Activated CD4-positive, alpha-beta T cell treated with anti-CD3 and anti-CD28 coated beads for 36 hours (primary cell): ENCODE measurements at places on chromosomes 3 and 15. TPM values are rescaled to one million over a fixed set of nuclear protein-coding genes. Genes with fewer than 3 reads are reported as not detected.

DNA sequence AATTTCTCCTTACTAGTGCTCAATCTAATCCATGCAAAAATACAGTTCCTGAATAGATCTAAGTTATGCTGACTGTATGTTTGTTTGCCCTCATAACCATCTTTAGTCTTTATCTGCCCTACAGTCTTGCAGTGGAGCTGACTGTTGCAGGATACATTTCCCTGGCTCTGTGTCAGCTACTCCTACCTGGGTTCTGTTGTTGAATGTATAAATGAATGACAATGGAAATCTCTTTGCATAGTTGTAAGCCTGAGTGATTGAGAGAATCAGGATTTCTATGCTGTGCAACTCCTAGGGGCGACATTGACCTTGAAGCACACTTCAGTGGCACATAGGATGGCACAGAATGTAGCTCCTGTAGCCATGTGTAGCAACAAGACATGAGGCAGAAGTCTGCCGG lies 16.0 kb upstream of the ZBBX start:
- no peak for DNase-seq

DNA sequence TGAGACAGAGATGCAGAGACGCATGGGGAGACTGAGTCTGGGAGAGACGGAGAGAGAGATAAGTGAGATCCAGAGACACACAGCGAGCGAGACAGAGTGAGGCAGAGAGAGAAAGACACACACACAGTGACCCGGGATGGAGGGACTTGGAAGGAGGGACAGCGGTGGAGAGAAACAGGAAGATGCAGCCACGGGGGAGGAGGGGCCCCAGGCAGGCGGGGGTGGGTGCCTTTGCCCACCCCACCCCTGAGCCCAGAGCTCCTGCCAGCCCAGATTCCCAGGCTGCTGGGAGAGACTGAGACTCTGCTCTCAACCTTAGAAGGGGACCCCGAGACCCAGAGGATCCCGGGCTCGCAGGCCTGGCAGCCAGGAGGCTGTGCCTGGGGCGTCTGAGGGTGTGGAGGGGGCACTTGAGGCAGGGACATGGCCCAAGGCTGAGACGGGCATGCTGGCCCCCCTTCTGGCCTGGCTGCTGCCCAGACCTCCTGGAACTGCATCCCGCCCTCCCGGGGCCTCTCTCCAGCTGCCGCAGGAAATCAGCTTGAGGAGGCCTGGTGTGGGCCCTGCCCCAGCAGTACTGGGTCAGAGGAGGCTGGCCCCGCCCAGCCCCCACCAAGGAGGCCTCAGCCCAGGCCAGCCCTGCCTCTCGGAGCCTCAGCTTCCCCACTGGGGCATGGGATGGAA lies 18.1 kb downstream of the H1-8 start:
- DNase-seq: no peak

GRCh38 chr3:129311054-129311902 lies 32.6 kb downstream of the HMCES start:
- DNase-seq: no peak

- no peak for DNase-seq
Observed at GRCh38 chr3:10528046-10528445, 22.7 kb upstream of the ATP2B2 start.

DNA sequence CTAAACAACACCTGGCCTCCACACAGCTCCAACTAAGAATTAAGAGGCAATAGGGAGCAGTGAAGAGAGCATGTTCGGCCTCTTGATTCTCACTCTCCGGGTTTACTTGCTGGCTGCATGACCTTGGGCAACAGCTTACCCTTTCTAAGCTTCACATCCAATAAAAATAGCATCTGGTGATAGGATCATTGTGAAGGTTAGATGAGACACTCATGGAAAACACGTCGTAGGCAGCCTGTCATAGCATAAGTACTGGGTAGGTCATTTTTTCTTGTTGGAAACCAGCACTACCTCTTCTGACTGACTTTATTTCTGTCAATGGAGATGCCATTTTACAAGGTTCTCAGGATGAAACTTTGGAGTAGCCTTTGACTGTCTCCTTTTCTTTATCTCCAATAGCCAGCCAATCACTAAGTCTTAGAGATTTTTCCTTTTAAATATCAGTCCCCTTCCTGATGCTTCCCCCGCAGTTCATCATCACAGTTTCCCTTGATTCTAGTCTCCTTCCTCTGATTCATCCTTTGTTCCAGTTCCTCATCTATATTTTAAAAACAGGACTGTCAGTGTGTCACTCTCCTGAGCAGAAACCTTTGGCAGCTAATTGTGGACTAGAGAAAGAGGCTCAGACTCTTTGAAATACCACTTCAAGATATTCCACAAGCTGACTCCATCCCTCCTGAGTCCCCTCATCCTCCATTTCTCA lies 271.5 kb downstream of the SLC9A9 start:
- DNase-seq: no peak

GRCh38 chr3:136862617-136863322 lies 762 bp downstream of the NCK1 start:
- DNase-seq: peak; percentile 63

- no peak for DNase-seq
Observed at GRCh38 chr15:28921336-28921735, 35.6 kb downstream of the APBA2 start.

DNA sequence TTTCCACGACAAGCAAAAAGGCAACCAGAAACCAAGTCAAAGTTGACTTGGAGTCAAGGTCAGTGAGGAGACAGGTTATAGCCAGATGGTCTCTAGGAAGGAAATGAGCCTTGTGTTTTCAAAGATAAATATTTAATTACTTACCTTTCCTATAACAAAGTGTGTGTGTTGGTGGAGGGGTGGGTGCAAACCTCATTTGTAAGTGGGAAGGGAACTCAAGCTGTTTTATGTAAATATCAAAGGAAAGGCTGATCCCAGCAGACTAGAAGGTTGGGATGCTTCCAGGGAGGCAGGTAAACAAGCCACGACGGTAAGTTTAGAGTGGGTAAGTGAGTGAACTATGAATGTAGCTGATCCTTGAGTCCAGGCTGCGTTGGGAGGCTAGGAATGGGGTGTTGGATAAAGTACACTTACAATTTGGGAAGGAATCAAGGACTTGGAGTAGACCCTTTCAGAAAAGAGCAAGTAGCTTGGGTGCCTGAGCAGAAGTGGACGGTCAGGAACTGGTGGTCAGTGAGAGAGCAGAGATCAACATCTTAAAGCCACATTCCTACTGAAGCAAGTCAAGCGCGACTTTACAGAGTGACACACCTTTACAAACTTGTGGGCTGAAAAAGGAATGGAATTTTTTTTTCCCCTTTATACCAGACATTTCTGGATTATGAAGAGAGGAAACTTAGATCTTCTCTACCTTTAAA lies 82.0 kb upstream of the TBL1XR1 start:
- no peak for DNase-seq

The KLHDC8B gene
- 1.2 TPM for total RNA-seq

The FANCD2 gene
- total RNA-seq: 86.4 TPM

- no peak for DNase-seq
Observed at GRCh38 chr3:185470323-185470722, 28.5 kb downstream of the TMEM41A start.

GRCh38 chr3:39189959-39190269 lies 2.5 kb downstream of the XIRP1 start:
- DNase-seq: peak; percentile 72

GRCh38 chr3:48426401-48426909 lies 3.4 kb downstream of the PLXNB1 start:
- no peak for DNase-seq

DNA sequence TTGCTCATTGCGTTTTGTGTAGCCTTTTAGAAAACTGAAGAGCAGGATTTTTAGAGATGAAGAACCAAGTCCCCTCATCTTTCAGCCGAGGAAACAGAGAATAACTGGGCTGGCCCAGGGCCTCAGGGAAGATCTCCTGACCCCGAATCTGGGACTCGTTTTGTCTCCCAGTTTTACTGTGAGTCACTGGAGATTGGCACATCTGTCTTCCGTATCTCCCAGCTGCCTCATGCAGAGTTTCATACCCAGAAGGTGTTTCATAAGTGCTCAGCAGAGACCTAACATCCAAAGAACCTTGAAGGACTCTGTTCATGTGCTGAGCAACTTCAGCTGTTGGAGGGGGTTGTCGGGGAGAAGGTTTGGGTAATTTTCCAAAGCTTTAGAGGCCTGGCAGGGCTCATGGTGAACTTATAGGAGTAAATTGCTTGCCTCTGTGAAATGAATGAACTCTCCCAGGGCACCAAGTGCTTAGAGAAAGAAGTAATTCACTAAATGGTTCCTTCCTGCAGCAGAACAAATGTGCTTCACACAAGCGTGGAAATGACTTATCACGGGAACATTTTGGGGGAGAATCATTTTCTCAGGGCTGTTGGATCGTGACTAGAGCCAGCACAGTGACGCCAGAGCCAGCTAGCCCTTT lies 121.4 kb downstream of the FAM43A start:
- no peak for DNase-seq

DNA sequence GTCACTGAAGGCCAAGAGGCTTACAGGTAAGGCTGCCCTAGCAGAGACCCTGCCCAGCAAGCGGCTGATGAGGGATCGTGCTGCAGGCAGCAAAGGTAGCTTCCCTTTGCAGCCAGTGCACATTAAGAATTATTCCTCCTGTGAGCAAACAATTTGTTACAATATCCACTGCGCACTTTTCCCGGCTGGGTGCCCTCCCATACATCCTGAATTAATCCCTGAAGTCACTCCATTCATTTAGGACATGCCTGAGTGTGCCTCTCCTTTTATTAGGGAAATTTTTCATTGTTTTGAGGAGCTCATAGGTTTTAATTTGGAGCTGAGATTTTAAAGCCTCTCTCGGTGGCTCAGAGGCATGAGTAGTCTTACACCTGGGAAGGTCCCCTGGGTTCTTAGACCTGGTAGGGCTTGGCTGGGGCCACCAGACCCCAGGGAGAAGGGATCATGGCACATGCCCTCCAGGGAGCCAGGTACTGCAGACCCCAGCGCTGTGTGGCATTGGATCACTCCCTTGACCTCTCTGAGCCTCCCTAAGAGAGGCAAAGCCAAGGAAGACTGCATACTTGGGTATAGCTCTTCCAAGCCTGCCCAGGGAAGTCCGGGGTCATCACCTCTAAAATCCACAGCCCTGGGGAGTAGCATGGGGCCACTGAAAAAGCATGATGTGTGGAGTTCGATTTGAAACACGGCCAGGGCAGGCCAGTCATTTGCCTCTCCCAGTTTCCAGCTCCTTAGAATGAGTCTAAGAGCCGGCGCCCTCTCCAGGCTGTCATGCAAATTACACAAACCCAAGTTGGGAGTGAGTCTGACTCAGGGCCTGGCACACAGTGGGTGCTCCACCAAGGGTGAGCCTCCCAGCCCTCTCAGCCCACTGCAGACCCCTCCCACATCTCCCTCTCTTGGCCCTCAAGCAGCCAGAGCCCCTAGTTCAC lies 151.9 kb upstream of the LINGO1 start:
- peak; percentile 66 for DNase-seq

The CFAP20DC gene
- 2.7 TPM for total RNA-seq

GRCh38 chr3:198071602-198072287 lies 111.7 kb downstream of the LMLN start:
- peak; percentile 77 for DNase-seq

GRCh38 chr3:11290743-11291680 lies 18.8 kb downstream of the ATG7 start:
- peak; percentile 35 for DNase-seq

DNA sequence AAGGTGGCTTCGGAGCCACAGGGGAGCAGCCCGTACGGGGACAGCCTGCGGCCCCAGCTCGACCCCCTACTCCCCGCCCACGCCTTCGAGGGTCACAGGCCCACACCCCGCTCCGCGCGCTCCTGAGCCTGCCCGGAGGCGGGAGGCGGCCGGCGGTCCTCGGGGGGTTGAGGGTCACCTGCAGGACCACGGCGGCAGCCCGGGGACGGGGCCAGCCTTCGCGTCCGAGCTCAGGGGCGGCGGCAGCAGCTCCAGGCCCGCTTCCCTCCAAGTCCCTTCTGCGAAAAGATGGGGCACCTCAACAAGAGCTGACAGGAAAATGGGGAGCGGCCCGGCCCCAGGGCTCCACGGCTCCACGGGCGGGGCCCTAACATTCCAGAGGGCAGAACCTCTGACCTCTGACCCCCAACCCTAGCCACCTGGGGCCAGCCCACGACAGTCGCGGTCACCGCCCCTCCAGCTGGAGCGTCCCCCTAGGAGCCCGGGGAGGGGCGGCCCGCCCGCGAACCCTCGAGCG lies 428 bp downstream of the LYSMD4 start:
- DNase-seq: peak; percentile 47

The TM4SF18 gene
- total RNA-seq: not detected

DNA sequence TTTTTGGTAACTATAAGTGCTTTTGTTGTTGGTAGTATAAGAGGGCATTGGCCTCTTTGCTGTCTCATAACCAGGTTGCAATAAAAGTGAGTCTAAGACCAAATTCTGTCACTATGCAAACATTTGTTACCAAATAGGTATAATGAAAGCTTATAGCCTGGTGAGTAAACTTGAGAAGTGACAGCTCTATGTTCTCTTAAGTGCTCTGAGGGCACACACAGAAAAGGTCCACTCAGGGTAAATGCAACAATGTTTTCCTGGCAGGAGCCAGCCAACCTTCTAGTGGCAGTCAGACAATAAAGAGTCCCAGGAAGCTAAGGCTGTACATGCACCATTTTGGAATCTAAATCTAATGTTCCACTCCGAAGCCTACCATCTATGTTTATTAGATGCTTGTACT lies 262.1 kb upstream of the TGFBR2 start:
- DNase-seq: no peak

GRCh38 chr3:44186712-44187111 lies 55.0 kb upstream of the TOPAZ1 start:
- DNase-seq: no peak

The PCYT1A gene
- total RNA-seq: 41.8 TPM

GRCh38 chr3:138070006-138070405 lies 45.4 kb downstream of the DZIP1L start:
- DNase-seq: no peak

GRCh38 chr15:37372064-37372463 lies 271.7 kb upstream of the MEIS2 start:
- DNase-seq: no peak

The CHST2 gene
- total RNA-seq: 6.8 TPM

DNA sequence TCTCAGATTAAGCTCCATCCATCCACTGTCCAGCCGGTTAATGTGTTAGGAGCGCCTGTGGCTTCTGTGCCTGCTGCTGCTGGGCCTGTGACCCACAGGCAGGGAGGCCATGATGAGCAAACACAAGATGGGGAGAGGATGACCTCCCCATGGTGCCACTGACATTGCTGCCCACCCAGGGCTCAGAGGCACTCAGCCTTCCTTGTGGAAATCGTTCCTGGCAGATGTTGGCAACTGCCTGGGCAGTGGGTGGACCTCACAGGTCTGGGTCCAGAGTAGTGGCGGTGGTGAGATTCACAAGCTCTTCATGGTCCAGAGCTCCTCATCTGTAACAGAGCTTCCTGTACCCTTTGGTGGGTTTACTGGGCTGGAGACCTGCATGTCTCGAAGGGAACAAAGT lies 38.6 kb downstream of the SCN5A start:
- DNase-seq: no peak
